ENCODE measurements at places on chromosomes 3 and 15.
A peak's percentile ranks its signal among the peaks of the same experiment; 100 is the strongest.

- no peak for DNase-seq
Observed at GRCh38 chr3:32743934-32744333, 58.9 kb downstream of the CNOT10 start.

DNA sequence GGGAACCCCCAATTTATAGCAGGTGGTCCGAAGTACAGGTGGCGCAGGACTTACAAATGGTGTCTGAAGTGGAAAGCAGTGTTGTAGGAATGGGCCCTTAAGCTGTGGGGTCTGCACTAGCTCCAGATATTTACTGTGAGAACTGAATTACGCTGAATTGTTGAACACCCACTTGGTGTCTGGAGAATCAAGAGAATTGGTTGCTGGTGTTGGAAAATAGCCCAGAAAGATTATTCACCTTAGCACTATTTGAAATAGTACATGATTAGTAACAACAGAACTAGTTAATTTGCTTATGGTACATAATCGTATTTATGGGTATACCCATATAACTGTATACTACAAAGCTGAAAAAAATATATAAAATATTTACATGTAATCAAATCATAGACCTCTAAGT is 64.8 kb downstream of the ADAM10 start:
- no peak for DNase-seq

GRCh38 chr3:136173939-136174490 is 22.1 kb downstream of the MSL2 start:
- DNase-seq = no peak

- DNase-seq = no peak
Observed at GRCh38 chr15:90442423-90442822, 54.4 kb downstream of the IQGAP1 start.

GRCh38 chr3:161599697-161600096 is 103.1 kb downstream of the OTOL1 start:
- DNase-seq = no peak

DNA sequence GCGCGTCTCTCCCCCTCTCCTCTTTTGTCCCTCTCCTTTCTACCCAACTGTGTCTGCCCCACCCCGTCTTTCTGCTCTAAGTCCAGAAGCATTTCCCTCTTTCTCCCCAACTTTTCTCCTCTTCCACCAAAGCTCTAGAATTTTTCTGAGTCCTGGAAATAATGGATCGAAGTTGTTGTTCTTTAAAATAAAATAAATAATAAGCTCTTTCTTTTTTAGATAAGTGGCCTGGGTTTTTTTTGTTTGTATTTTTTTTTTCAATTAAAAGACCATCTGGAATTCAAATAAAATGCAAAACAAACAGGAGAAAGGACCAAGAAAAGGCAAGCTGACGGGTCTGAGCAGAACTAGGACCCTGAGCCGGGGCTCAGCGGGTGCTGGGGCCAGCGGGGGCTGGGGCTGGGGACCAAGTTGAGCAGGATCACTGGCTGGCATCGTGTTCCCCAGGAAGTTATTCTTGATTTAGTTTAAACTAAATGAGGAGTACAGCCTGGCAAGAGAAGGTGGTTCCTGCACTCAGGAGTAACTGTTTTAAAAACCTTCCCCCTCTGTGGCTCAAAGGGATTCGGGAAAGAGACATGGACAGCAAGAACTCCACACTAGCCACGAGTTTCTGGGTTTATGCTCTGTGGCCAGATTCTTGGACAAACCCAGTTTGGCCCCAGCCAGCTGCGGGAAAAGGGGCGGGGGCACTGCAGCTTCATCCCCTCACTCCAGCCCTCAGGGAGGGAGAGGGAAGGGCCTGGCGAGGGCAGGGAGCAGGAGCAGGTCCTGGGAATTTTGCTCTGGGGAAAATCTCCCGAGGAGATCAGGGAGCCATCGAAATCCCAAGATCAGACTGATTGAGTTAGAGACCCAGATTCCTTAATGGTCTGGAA is 8.4 kb downstream of the GATA2 start:
- DNase-seq = no peak

GRCh38 chr3:194141415-194142155 is 5.6 kb downstream of the HES1 start:
- peak; percentile 95 for DNase-seq

DNA sequence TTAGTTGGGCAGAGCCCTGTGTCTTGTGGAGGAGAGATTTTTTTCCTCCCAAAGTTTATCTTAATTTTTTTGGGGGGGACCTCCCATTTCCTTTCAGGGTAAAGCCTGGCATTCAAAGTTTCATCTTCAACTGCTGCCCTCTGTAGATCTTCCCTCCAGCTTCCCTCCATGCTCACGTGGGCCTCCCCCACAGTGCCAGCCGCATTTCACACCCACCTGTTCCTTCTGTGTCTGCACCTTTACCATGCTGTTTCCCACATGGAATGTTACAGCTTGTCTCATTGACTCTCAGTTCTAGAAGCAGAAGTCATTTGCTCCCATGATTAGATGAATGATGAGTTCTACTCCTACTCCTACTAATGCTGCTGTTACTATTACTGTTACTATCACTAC is 6.5 kb downstream of the CELF6 start:
- DNase-seq = no peak

GRCh38 chr3:144073698-144074097 is 102.1 kb downstream of the DIPK2A start:
- DNase-seq = no peak

DNA sequence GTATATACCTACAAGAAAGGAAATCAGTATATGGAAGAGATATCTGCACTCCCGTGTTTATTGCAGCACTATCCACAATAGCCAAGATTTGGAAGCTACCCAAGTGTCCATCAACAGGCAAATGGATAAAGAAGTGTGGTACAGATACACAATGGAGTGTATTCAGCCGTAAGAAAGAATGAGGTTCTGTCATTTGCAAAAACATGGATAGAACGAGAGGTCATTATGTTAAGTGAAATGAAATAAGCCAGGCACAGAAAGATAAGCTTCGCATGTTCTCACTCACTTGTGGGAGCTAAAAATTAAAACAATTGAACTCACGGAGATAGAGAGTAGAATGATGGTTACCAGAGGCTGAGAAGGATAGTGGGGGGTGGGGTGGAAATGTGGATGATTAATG is 53.1 kb downstream of the FAM81A start:
- DNase-seq = no peak

DNA sequence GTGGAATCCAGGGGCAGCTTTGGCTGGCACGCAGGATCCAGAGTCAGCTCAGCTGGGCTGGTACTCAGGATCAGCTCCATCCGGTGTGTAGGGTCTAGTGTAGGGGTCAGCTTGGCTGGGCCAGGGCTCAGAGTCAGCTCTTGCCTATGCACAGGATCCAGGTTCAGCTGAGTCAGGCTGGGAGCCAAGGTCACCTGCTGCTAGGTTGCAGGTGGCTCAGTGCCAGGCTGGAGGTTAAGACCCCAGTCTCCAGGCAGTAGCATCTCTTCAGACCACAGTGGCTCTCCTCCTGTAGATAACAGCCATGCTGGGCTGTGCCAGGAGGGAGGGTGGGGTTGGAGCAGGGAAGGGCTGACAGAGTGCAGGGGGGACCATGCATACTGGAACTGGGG is 1.8 kb downstream of the HYAL3 start:
- DNase-seq = no peak

DNA sequence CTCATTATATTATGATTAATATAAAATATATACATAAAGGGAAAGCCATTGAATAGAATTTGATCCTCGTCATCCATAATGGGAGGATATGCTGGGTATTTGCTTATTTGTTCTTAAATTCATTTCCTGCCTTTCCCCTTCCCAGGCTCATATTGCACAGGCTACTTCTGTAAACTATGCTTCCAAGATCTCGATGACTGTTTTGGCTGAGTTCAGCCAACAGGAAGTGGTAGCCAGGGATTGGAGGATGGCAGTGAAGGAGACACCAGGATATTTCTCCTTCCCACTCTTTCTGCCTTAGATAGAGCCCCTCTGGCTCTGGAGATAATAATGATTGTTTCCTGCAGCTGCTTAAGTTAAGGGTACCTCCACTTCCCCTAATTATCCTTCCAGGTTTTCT is 44.3 kb upstream of the DYNC1LI1 start:
- peak; percentile 52 for DNase-seq

DNA sequence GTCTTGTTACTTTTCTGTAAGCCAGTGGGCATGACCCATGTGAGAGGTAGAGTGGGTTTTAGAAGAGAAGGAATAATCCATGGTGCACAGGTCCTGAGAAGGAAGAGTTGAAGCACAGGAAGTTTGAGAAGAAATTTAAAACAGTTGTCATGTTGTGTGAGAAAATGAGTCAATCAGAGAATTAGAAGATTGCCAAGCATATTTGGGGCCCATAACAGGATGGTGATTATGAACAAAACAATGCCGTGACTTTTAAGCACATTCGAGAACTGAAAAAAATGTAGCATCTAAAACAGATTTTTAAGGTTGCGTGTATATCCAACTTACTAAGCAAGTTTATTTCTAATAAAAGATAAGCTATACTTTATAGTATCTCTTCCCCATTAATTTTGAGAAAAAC is 198.7 kb downstream of the RORA start:
- peak; percentile 63 for DNase-seq

DNA sequence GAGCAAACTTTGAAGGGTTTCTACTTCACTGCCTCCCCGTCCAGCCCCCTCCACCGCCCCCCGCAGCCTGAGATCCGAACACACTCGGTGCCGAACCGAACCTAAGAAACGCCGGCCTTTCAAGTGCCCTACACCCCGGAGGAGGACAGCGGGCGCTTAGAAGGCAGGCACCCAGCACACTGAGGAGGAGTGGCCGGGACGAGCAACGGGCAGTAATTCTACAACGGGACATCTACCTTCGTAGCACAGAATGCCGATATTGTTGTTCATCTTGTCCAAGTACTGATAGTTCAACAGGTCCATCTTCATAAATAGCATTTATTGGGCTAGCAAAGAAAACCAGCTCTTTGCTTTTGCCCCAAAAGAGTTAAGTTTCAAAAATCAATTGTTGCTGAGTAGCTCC is 513 bp downstream of the VGLL4 start:
- peak; percentile 45 for DNase-seq

GRCh38 chr15:78993931-78994530 is 49.2 kb upstream of the CTSH start:
- no peak for DNase-seq

DNA sequence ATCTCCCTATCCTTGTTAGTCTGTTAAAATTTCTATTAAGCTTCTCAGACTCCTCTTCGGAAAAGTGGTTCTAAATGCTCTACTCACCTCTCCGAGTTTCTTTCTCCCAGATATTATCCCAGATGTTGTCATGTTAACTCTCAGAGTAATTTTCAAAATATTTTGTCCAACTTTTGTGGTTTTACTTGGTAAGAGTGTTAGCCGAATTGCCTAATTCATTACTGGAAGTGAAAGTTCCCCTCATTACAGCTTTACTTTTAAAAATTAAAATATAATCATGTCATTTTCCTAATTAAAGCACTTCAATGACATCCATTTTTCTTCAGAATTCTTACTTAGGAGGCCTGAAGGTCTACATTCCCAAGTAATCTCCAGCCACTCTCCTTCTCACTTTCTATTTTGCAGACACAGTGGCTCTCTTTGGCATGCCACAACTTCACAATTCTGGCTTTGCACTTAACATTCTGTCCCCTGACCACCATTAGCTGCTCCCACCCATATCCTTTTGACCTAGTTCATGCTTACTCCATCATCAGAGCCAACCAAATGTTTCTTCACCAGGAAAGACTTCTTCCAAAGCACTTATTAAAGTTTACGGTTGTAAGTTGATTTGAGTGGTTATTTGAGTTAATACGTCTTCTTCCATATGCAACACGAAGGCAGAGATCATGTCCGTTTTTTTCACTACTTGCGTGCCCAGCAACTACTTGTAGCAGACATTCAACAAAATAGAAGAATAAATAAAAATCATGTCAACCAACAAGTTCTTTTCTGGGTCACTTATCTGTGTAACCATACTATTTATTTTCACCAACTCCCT is 10.2 kb upstream of the TIPARP start:
- no peak for DNase-seq

DNA sequence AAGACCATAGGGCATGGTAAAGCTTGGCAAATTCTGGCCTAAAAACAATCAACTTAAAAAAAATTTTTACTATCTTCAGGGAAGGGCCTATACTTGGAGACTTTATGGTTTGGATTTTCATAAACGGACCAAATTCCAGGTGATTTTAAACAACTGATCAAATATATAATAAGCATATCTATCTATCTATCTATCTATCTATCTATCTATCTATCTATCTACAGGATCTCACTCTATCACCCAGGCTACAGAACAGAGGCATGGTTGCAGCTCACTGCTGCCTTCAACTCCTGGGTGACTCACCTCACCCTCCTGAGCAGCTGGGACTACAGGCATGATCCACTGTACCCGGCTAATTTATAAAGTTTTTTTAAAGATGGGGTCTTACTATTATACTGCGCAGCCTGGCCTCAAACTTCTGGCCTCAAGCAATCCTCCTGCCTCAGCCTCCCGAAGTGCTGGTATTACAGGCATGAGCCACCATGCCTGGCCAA is 6.7 kb downstream of the SPPL2A start:
- DNase-seq = no peak

- DNase-seq = no peak
Observed at GRCh38 chr3:45693941-45694521, 4.8 kb downstream of the SACM1L start.

DNA sequence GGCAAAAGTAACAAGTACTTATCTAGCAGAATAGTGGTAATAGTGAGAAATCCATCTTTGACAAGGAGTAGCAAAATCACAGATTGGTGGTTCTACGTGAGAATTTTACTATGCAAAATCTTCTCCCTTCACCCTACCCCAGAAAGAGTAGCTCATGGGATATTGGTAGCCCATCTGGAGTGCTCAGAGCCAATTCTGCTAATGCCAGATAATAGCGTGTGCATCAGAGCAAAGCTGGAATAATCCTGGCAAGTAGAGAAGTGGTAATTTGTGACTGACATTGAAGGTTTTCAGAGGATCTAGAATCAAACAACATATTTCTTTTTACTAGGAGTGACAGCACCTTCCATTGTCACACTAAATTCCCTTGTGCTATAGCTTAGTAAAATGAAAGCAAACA is 192.9 kb downstream of the ZBBX start:
- DNase-seq = no peak

- no peak for DNase-seq
Observed at GRCh38 chr15:67106764-67107013, 41.3 kb downstream of the SMAD3 start.

DNA sequence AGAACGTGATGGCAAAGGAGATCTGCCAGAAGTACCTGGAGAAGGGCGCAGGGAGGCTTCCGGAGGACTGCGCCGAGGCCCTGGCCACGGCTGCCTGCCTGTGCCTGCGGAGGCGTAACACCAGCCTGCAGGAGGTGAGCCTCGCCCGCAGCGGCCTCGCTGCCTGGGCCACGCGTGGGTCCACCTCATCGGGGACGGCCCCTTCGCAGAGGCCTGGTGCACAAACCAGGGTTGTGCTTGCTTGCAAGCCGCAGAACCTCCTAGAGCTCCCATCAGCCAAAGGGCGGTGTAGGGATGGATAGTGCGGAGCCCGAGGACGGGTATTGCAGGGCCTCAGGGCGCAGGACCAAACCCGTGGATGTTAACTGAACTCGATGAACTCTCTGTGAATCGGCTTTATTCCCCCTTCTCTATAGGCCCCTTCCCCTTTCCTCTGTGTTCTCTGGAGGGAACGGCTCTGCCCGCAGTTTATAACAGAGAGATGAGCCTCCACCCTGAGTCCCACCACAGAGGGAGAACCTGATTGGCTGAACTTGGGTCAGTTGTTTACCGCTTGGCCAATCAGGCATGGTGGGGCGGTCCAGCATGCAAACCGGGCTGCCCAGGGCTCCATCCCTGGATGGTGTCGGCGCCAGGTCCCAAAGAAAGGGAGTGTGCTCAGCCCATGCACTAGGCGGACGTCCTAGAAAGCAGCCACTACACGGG is 13.6 kb upstream of the TATDN2 start:
- DNase-seq = no peak
